ENCODE measurements at places on chromosomes 5 and 9.
A peak's percentile ranks its signal among the peaks of the same experiment; 100 is the strongest.

GRCh38 chr5:16160706-16161105 lies 18.9 kb downstream of the MARCHF11 start:
- DNase-seq, result peak; percentile 6

GRCh38 chr5:61816585-61817450 lies 484.8 kb downstream of the ZSWIM6 start:
- DNase-seq, result no peak

- no peak for DNase-seq
Observed at GRCh38 chr5:112294126-112294525, 125.0 kb downstream of the EPB41L4A start.

- no peak for DNase-seq
Observed at GRCh38 chr9:135711391-135711790, 9.4 kb downstream of the KCNT1 start.

All from hypothalamus (tissue), 51 donors.